ENCODE measurements at places on chromosomes 2 and 18.

GRCh38 chr18:61149786-61150185 is 183.4 kb upstream of the CDH20 start:
- no peak for DNase-seq

GRCh38 chr2:219576505-219577388 is 4.6 kb downstream of the INHA start:
- DNase-seq: no peak

- DNase-seq: no peak
These were observed 419.0 kb downstream of the FBXO15 start for GRCh38 chr18:73728657-73729056.

- no peak for DNase-seq
These were observed 492.2 kb upstream of the RAB12 start for GRCh38 chr18:8117006-8117371.

DNA sequence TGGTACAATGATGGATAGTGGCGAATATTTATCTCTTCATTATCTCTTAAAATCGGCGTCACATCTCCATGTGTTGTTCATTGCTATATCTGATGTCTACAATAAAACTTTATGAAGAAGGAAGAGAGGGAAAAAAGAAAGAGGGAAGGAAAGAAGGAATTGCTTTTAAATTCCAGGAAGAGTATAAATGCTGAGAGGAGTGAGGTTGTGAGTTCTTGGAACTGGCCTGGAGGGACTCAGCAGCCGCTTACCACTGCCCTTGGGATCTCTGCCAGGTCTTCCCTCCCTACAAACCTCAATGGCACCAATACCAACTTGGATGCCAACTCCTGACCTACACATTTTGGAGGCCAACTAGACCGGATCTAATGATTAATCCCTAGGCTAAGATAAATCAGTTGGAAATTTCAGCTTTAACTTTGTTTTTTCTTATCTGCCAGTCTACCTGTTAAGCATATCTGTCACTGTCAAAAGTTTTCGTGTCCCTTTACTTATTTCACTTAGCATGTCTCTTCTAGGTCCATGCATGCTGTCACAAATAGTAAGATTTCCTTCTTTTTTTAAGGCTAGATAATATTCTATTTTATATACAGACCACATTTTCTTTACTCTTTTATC is 9.8 kb downstream of the SCN9A start:
- DNase-seq: no peak

GRCh38 chr2:127986548-127987079 is 41.2 kb downstream of the SAP130 start:
- DNase-seq: no peak

GRCh38 chr2:46369783-46370182 is 72.6 kb downstream of the EPAS1 start:
- DNase-seq: no peak

- no peak for DNase-seq
These were observed 212.6 kb downstream of the ACKR3 start for GRCh38 chr2:236781933-236782816.

Measured in activated CD8-positive, alpha-beta memory T cell treated with anti-CD3 and anti-CD28 coated beads, Interleukin-2, amount 50 U/mL, for 4 hours (primary cell).